ENCODE measurements at places on chromosomes 7 and 10.

GRCh38 chr7:25375805-25376600 is 147.7 kb upstream of the NPVF start:
- no peak for DNase-seq

GRCh38 chr7:14738086-14738485 is 164.5 kb downstream of the DGKB start:
- DNase-seq, result no peak

GRCh38 chr10:24779737-24780136 is 56.0 kb upstream of the ARHGAP21 start:
- no peak for DNase-seq

DNA sequence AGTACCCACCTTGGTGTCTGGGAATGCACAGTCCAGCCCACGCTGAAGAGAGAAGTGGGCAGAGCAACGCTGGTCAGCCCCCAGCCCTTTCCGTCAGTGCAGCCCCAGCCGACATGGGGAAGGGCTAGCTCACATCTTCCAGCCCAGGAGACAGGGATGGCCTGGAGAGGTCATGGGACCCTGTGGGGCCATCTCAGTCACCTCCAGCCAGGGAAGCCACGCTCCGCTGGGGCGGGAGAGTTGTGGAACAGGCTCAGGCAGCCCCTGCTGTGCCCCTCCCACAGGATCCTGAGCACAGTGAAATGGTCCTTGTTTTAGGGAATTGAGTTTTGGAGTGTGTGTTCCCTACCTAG is 85.1 kb downstream of the PAXIP1 start:
- DNase-seq, result no peak

- DNase-seq, result no peak
Observed at GRCh38 chr7:47725031-47725780, 143.3 kb upstream of the TNS3 start.

Measured in retina (tissue), 1 donor.